ENCODE measurements at places on chromosomes 3 and 15.

GRCh38 chr15:78938658-78939488 is 6.0 kb downstream of the CTSH start:
- H3K27me3 ChIP-seq: peaks cover 4% of the 10 kb centered on the region
- H3K27ac ChIP-seq: no peak overlapping the region
- no peak overlapping the region for H3K4me3 ChIP-seq
- H3K36me3 ChIP-seq: no peaks in the 10 kb centered on the region

GRCh38 chr15:64792282-64792681 is 16.9 kb upstream of the RBPMS2 start:
- no peaks in the 10 kb centered on the region for H3K4me1 ChIP-seq
- no peak overlapping the region for H3K27ac ChIP-seq
- DNase-seq: no peak
- H3K27me3 ChIP-seq: no peaks in the 10 kb centered on the region
- H3K4me3 ChIP-seq: no peak overlapping the region

DNA sequence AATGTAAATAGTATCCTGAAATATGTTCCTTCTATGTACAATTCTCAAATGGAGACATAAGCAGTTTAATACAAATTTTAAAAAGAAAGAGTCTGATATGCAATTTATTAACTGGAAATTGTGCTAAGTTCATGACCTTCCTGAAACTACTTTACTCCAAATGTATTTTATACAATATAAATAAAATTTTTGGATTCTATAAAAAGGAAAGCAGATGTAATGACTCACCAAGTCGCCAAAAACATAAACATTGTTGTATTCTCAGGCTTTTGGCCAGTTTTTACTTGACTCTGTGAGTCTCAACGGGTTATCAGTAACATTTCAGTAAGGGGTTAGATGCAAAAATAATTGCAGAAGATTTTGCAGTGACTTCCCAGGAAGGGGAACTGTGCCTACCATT is 948.2 kb downstream of the EPHA3 start:
- no peaks in the 10 kb centered on the region for H3K36me3 ChIP-seq
- DNase-seq: no peak
- no peak overlapping the region for H3K4me3 ChIP-seq
- no peaks in the 10 kb centered on the region for H3K27me3 ChIP-seq
- H3K4me1 ChIP-seq: no peaks in the 10 kb centered on the region
- no peak overlapping the region for H3K27ac ChIP-seq

GRCh38 chr15:101324524-101325177 is 29.6 kb upstream of the SNRPA1 start:
- H3K27me3 ChIP-seq: no peaks in the 10 kb centered on the region
- H3K4me1 ChIP-seq: peaks cover 16% of the 10 kb centered on the region
- peaks cover 4% of the 10 kb centered on the region for H3K36me3 ChIP-seq
- no peak overlapping the region for H3K4me3 ChIP-seq
- DNase-seq: no peak

DNA sequence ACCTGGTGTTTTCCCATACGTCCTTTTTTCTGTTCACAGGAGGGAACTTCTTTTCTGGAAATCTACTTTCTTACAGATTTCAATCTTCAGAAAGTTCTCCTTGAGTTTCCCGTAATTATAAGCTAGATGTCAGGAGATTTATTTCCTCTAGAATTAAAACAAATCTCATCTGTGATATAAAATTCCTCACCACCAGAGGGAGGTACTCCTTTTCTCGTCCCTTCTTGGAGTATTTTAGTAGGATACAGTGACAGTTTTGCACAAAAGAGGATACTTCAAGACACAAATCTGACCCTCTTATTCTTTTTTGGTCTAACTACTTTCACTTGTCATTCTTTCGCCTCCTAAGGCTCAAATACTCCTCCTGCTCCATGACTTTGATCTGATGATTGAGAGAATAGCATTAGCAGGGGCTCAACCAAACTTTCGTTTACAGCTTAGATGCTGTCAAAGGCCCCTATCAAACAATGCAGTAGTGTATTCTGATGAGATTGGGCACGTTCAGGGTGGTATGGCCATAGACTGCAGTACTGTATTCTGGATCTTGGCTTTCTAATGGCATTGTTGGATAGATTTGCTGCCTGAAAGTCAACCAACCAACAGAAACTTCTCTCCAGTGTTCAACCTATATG is 38.0 kb downstream of the TMEM41A start:
- H3K27ac ChIP-seq: no peak overlapping the region
- DNase-seq: no peak
- no peak overlapping the region for H3K4me3 ChIP-seq
- H3K27me3 ChIP-seq: no peaks in the 10 kb centered on the region

GRCh38 chr3:178671377-178671776 is 135.1 kb downstream of the KCNMB2 start:
- no peak overlapping the region for H3K27ac ChIP-seq
- H3K4me3 ChIP-seq: no peak overlapping the region
- DNase-seq: no peak
- no peaks in the 10 kb centered on the region for H3K4me1 ChIP-seq
- no peaks in the 10 kb centered on the region for H3K36me3 ChIP-seq

GRCh38 chr3:197737749-197738462 is 1.2 kb upstream of the RUBCN start:
- peaks cover 26% of the 10 kb centered on the region for H3K4me1 ChIP-seq
- no peak for DNase-seq
- H3K4me3 ChIP-seq: peak overlapping the region; percentile 92
- peak overlapping the region; percentile 78 for H3K27ac ChIP-seq
- H3K27me3 ChIP-seq: peaks cover 7% of the 10 kb centered on the region

DNA sequence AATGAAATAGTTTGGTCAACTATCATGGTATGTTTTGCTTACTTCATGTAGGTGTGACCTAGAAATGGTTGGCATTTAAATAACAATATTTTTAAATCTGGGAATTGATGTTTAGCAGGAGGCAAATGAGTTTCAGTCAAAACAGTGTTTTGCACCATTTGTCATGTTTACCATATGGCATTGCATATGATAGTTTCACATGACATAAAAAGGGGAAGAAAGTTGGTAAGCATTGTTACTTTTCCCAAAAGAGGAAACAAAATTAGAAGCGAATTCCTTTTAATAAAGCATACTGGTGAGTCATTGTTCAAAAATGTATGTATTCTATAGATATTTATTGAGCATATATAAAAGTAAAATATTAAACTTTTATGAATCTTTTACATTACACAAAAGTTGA is 2.3 kb downstream of the RNF13 start:
- peaks cover 4% of the 10 kb centered on the region for H3K27me3 ChIP-seq
- no peak overlapping the region for H3K27ac ChIP-seq
- H3K4me1 ChIP-seq: peaks cover 62% of the 10 kb centered on the region
- no peaks in the 10 kb centered on the region for H3K36me3 ChIP-seq
- DNase-seq: no peak

DNA sequence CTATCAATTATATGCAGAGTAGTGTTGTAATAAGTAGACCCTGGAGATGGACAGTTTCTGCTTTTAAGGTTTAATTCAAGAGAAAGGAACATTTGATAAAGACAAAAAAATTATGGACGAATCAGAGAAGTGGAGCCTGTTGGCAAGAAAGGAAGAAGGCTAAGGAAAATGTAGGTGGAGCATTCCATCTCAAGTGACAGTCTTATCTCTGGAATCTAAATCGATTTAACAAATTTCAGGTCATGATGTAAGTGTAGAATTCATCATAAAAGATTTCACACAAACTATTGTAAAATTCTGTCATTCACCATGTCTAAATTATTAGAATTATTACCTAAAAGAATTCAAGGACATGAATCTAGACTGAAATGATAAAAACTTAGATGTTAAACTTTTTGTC is 36.3 kb downstream of the TSC22D2 start:
- H3K4me3 ChIP-seq: no peak overlapping the region
- DNase-seq: no peak
- H3K27ac ChIP-seq: no peak overlapping the region
- H3K36me3 ChIP-seq: no peaks in the 10 kb centered on the region
- H3K4me1 ChIP-seq: peaks cover 66% of the 10 kb centered on the region

DNA sequence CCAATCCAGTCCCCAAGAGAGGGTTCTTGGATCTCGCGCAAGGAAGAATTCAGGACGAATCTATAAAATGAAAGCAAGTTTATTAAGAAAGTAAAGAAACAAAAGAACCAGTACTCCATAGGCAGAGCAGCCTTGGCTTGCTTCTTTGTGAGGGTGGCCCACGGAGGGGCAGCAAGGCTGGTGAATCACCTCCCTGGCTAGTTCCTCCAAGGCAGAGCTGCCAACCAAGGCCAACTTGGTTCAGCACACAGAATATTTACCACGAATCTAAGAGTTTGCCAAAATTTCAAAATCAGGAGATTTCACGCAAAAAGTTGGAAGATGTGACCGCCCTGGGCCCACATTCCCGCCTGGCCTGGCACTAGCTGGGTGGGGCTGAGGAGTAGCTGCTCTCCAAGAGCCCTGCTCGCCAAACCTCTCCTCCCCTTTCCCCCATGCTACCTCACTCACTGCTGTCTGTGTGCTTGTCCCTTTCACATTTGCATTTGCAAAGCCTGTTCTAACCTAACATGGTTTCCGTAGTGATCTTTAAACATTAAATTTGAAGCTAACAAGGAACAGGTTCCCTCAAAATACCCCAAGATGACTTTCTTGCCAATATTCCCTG is 26.2 kb upstream of the DCUN1D1 start:
- no peak for DNase-seq
- no peak overlapping the region for H3K27ac ChIP-seq
- peaks cover 11% of the 10 kb centered on the region for H3K36me3 ChIP-seq
- no peak overlapping the region for H3K4me3 ChIP-seq
- H3K27me3 ChIP-seq: peaks cover 3% of the 10 kb centered on the region

DNA sequence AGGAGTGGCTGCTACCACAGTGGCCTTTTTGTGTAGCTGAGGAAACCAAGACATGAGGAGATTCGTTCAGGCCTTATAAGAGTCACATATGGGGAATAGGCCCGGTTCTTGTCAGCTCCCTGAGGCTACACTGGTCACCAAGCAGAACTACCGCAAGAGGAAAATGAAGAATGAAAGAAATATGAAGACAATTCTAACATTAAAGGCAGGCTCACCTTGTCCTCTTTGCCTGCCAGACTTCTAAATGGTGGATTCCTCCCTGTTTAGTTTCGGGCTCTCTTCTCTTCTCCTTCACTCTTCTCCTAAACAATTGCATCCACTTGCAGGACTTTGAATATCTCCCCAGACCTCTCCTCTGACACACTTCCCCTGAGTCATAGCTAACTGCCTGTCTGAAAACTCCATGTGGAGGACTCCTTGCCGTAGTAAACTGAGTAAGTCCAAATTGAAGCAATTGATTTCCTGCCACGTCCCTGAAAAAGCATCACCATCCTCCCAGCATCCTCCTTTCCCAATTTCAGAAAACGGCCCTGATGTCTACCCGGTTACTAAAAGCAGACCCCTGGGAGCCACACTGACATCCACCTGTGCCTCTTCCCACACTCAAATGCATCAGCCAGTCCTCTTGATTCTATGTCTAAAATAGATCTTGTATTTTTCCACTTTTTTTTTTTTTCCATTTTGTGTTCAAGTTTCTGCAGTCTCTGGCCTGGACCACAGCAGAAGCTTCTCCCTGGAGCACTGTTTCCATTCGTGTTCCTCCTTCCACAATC is 30.3 kb upstream of the VEPH1 start:
- H3K4me3 ChIP-seq: no peak overlapping the region
- H3K27ac ChIP-seq: no peak overlapping the region
- H3K36me3 ChIP-seq: no peaks in the 10 kb centered on the region
- no peaks in the 10 kb centered on the region for H3K4me1 ChIP-seq

DNA sequence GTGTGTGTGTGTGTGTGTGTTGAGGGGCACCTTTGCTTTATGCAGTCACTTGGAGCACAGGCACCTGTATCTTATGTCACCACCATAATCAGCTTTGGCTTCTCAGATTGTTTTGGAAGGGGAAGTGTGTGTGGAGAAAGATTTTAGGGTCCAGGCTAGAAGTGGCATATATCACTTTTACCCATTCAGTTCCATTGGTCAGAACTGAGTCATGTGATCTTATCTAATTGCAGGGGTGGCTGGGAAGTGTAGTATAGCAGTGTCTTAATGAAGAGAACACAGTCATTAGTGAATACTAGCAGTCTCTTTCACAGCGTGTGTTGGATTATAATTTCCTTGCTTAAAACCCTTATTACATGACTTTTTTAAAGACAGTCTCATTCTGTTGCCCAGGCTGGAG is 20.6 kb downstream of the NCK1 start:
- H3K36me3 ChIP-seq: peaks cover under 1% of the 10 kb centered on the region

DNA sequence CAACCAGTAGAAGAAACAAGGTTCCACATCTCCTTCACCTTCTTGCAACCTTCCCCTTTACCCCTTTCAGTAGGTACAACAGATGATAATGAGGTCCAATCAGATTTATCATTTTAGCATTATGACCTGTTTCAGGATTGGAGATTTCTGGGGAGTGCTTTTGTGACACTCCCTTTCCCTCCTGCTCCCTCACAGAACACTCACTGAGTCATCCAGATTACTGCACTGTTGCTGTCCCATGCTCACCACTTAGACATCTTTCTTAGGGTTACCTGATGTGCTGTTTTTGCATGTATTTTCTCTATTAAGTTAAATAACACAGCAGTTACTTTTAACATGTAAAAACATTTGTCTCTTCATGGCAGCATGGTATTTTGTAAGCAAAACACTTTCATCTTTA is 118.5 kb downstream of the MFSD1 start:
- H3K4me1 ChIP-seq: no peaks in the 10 kb centered on the region
- no peaks in the 10 kb centered on the region for H3K27me3 ChIP-seq
- DNase-seq: no peak
- H3K36me3 ChIP-seq: no peaks in the 10 kb centered on the region
- H3K27ac ChIP-seq: no peak overlapping the region

- no peak overlapping the region for H3K27ac ChIP-seq
- DNase-seq: no peak
- H3K4me1 ChIP-seq: no peaks in the 10 kb centered on the region
- H3K4me3 ChIP-seq: no peak overlapping the region
Observed at GRCh38 chr3:183745300-183746098, 47.9 kb downstream of the YEATS2 start.

DNA sequence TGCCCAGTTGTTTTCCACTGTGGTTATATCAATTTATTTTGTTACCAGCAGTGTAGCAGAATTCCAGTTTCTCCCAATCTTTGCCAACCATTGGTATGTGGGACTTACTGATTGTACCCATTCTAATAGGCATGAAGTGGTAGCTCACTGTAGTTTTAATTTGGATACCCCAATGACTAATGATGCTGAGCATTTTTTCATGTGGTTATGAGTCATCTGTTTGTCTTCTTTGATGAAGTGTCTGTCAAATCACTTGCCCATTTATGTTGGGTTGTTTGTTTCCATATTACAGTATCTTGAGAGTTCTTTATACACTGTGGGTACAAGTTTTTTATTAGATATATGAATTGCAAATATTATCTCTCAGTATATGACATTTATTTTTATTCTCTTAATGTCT is 644.3 kb downstream of the NR2F2 start:
- DNase-seq: no peak
- H3K36me3 ChIP-seq: no peaks in the 10 kb centered on the region
- H3K4me1 ChIP-seq: no peaks in the 10 kb centered on the region
- H3K27me3 ChIP-seq: no peaks in the 10 kb centered on the region

DNA sequence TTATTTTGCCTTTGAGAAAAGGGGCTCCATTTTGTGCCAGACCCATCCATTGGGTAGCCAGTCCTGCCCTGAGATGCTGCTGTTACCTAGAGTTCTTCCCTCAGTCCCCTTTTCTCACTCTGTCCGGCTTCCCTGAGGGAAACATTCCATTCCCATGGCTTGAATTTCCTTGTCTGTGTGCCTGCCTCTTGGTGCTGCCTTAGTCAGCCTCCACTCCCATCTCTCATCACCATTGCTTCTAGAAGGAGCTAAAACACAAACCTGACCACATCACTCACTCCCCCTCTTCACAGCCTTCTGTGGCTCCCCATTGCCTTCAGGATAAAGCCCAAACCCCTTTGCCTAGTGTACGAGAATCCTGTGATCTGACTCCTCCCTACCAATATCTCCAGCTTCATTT is 25.2 kb upstream of the C2CD4B start:
- no peak overlapping the region for H3K4me3 ChIP-seq
- H3K27me3 ChIP-seq: peaks cover 2% of the 10 kb centered on the region
- no peak for DNase-seq
- H3K36me3 ChIP-seq: no peaks in the 10 kb centered on the region
